ENCODE measurements at places on chromosomes 2 and 18.
A peak's percentile ranks its signal among the peaks of the same experiment; 100 is the strongest.

DNA sequence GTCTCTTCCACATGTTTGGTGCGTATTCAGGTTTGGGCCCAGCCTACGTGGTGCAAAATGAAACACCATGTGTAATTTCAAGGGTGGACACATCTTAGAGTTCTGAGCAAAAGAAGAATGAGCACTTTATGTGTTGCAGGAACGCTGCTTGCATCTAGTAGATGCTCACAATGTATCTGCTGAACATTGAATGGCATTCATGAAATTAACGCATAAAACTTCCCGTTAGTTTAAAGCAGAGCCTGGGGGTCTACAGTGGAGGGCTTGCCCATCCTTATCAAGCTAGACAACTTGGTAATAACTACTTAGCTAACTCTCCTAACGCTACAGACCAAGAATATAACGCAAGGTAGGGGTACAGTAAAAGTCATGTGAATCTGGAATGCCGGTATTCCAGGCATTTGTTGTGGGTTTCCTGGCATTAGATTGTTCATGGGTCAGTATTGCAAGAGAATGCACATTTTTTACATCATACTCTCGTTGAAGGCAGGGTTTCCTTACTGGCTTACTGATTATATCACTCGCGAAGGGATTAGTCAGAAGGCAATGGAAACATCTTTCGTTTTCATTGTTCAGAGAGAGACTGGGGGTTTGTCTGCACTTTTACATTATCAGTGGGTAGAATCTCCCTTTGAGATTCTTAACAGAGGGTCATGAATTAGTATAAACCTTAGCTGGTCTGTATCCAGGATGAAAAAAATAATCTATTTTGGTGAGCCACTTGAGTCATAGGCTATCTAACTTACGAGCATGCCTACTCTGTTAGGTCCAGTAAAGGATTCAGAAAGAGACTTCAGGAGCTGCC lies 229.5 kb upstream of the EPAS1 start:
- peak; percentile 93 for DNase-seq

GRCh38 chr2:100124761-100125160 lies 17.6 kb downstream of the AFF3 start:
- DNase-seq = peak; percentile 66

DNA sequence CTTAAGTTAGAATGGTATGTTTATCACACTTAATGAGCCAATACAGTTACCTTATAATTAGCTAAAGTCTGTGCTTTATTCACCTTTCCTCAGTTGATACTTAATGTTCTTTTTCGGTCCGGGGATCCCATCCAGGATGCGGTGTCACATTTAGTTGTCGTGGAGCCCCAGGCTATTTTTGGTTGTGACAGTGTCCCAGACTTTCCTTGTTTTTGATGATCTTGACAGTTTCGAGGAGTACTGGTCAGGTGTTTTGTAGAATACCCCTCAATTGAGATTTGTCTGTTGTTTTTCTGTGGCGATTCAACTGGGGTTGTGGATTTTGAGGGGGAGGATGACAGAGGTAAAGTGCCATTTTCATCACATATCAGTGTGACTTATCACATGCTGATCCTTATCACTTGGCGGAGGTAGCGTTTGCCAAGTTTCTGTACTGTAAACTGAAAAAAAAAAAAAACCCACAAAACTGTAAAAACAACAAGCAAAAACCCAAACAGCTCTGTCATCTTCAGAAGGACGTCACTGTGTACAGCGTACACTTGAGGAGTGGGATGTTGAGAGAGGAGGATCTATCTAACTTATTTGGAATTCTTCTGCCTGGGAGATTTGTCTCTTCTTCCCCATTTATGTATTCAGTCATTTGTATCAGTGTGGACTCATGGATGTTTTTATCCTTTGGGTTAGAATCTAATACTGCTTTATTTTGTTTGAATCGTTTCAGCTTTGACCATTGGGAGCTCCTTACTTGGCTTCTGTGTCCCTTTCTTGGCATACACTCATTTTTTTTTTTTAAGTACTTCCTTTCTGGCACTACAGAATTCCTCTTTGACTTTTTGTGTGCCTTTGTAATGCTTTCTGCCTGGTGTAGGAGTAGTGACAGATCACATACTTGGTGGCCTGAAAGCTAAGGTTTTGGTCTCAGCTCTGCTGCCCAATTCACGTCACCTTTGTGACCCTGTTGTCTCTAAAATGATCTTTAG lies 68.1 kb downstream of the FMNL2 start:
- DNase-seq = no peak

DNA sequence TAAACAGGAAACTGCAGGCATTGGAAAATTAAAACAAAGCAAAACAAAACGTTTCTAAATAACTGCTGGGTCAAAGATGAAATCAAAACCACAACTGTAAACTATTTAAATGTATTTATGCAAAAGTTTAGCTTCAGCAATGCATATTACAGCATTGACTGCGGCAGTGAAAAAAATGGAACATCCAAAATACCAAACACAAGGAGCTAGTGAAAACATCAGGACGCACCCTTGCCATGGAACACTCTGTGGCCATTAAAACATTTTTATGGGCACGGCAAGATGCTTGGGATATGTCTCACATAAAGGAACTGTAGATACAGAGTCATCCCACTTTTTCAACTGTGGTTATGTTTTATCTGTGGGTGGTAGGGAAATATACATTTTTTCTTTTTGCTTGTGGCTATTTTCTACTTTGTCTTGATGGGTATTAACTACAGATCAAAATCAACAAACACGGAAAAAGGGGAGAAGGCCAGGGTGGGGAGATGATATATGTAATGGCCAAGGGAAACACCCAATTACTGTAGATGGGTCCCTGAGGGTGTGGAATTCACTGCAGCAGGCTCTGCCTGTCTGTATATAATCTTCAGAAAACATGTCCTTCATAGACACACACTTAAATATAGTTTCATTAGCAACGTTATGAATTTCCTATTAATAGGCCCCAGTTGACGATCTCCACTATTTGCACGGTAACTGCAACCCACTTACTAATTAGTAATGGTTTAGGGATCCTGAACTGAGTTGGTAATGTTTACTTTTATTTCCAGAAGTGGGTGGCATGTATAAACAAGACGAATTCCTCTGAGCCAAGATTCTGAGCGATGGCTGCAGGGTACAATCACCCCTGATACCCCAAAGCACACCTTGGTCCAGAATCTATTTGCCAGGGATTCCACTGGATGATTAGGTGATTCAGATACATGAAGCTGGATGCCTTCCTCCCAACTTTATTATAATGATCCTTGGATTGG lies 110.5 kb downstream of the ACKR3 start:
- DNase-seq = no peak
